Left lobe of liver (tissue), 2 donors: ENCODE measurements at places on chromosomes 16 and 17. TPM values are rescaled to one million over a fixed set of nuclear protein-coding genes. Genes with fewer than 3 reads are reported as not detected.

- DNase-seq = no peak
Measured at GRCh38 chr16:14462811-14463210, 167.2 kb downstream of the PARN start.

PMFBP1 gene
- total RNA-seq = 0.48 TPM

EXOSC6 gene
- total RNA-seq = 8.2 TPM

DNA sequence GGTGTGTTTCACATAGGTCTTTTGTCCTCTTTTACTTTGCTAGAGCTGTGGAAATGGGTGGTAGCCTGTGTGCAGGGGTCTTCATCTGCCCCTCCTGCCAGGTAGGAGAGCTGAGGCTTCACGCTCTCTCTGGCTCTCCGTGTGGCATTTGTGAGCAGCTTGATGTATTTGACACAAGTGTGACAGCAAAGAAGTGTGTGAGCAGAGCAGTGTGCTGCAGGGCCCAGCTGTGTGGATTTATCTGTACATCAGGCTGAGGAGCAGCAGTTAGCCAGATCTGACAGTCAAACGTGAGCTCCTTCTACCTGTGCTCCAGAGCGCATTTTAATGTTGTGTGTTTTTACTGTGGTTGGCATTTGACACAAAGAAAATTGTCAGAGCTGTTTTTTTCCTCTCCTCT lies 101.8 kb downstream of the FTO start:
- no peak for DNase-seq

DNA sequence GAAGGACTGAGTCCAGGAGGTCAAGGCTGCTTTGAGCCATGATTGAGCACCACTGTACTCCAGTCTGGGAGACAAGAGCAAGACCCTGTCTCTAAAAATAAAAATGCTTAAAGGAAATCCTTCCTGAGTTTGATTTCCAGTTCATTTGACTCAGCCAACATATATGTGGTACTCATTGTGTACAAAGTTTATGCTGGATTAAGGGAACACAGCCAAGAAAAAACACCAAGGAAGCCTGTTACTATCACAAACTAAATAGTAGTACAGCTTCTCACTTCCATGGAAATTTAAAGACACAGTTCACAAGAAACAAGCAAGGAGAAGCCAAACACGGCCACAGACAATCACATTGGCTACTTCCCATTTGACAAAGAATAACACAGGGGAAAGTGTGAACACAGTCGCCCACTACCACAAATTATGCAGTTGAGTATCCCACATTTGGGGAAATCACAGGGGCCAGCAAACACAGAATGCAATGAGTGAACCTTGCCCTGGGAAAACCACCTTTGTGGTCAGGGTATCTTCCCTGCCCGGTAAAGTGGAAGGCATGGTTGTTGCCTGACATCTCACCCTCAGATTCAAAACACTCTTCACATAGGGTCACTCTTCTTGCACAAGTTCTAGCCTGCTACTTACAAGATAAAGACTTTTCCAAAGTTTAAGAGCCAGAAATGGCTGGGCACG lies 14.5 kb downstream of the TEX14 start:
- DNase-seq = no peak

WNT3 gene
- total RNA-seq = 2.7 TPM

- no peak for DNase-seq
Measured at GRCh38 chr17:48505788-48506187, 25.0 kb downstream of the HOXB1 start.

GRCh38 chr16:62036802-62037135 lies 531 bp upstream of the CDH8 start:
- no peak for DNase-seq

CSH2 gene
- not detected for total RNA-seq

- DNase-seq = no peak
Measured at GRCh38 chr16:77306075-77306474, 106.9 kb downstream of the SYCE1L start.

- no peak for DNase-seq
Measured at GRCh38 chr16:5349670-5350517, 252.3 kb upstream of the EEF2KMT start.

GRCh38 chr17:13874817-13875216 lies 194.5 kb upstream of the COX10 start:
- no peak for DNase-seq

EPN3 gene
- total RNA-seq = 0.35 TPM

KRTAP4-6 gene
- total RNA-seq = not detected

GRCh38 chr17:39962642-39963220 lies at the start of gene GSDMA:
Gene GSDMA, plus strand, starts transcription at chr17:39963004. Its CDS starts 2,684 bp downstream, at chr17:39965688.
- no peak for DNase-seq

CD300H gene
- not detected for total RNA-seq

VASN gene
- 22.3 TPM for total RNA-seq

MYOCD gene
- total RNA-seq = 0.23 TPM

- DNase-seq = no peak
Measured at GRCh38 chr17:77297693-77298666, 157.2 kb downstream of the SEC14L1 start.

STAC2 gene
- total RNA-seq = not detected

GRCh38 chr16:50607051-50607431 lies 58.8 kb downstream of the NKD1 start:
- DNase-seq = no peak

EVPL gene
- total RNA-seq = 0.53 TPM

GRCh38 chr16:68659412-68660358 lies 14.6 kb downstream of the CDH3 start:
- no peak for DNase-seq

DNA sequence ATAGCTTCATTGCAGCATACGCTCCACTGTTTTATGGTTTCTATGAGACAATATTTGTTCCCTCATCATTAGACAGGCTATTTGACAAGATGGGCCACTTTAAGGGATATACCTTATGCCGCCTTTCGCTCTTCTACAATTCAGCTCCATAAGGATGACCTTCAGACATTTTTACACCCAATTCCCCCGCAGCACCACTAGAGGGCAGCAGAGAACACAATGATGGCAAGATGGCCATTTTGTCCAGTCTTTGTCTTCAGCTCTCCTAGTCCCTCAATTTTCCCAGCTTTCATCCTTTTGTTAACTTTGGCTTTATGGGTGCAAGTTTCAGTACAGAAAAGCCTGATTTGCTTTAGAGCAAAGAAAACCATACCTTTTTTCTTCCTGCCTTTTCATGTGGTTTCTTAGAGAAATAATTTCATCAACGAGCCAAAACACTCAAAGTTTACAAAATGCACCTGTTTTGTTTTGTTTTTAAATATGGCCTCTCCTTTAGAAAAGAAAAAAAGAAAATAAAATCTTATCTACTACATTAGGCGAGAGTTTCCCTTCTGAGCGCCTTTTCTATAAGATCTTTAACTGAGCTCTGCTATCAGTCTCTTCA lies 355.3 kb downstream of the TOX3 start:
- peak; percentile 74 for DNase-seq

DNA sequence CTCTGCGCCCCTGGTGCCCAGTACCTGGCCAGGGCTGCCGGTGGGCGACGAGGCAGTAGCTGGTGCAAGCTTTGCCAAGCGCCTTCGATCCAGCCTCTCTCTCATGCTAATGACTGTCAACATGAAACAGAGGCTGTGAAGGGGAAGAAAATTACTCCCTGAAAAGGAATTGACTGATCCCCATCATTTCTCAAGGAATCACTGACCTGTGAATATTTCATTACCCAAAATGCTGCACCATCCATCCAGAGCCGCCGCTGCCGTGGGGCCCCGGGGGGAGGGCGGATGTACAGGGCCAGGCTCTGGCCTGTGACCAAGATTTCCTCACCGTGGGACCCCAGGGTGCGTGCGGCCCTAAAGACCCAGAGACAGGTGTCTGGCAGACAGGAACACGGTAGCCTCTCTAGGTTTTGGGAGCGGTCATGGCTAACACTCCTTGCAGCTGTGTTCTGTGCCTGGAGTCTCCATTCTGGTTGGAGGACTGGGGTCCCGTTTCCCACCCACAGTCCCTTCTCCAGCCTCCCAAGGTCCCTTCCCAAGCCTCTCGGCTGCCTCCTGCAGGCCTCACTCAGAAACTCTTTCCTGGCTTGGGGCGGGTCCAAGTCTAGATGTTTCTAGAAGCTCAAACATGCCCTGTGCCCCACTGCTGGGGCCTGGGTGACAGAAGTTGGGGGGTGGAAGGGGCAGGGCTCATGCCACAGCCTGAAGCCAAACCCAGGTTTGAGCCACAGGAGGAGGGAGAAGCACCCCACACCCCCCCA lies 73.3 kb downstream of the ENGASE start:
- no peak for DNase-seq

DNA sequence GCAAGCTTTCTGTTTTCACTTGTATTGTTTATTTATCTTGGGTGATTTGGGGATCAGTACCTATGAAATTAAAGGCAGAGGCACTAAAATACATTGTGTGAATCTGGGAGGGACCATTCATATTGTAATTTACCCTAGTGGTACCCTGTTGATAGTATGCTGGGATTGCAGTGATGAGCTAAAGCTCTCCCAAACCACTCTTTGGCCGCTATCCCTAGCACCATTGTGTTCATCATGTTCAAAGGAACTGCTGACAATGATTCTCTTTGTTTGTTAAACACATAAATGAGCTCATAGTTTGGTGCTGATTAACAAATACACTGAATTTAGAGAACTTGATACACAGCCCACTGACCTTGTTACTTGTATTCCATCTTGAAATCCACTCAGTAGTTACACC lies 1469.8 kb downstream of the CDH11 start:
- DNase-seq = no peak

DNA sequence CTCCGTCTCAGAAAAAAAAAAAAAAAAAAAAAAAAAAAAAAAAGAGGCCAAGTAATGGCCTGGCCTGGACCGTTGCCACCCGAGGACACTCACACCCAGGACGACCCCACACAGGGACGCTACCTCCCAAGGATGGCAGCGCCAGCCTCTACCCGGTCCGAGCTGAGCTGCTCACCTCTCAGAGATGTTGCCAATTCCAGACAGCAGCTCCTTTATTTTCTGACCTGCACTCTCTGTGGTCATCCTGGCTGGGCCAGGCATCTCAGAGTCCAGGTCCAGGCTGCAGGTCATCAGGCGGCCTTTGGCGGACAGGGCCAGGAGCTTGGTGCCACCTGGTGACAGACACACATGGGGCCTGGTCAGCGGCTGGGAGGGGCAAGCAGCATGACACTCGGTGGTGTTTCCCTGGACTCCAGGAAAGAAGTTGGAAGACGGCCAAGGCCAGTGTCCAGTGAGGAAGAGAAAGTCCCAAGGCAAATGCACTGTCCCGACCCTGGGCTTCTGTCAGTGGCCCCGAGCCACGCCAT lies 3.1 kb downstream of the FAAP100 start:
- peak; percentile 84 for DNase-seq

- peak; percentile 41 for DNase-seq
Measured at GRCh38 chr17:50264263-50265113, 9.8 kb upstream of the TMEM92 start.

PRPSAP2 gene
- 15.6 TPM for total RNA-seq

- no peak for DNase-seq
Measured at GRCh38 chr17:2138761-2139160, 83.9 kb downstream of the HIC1 start.

DNA sequence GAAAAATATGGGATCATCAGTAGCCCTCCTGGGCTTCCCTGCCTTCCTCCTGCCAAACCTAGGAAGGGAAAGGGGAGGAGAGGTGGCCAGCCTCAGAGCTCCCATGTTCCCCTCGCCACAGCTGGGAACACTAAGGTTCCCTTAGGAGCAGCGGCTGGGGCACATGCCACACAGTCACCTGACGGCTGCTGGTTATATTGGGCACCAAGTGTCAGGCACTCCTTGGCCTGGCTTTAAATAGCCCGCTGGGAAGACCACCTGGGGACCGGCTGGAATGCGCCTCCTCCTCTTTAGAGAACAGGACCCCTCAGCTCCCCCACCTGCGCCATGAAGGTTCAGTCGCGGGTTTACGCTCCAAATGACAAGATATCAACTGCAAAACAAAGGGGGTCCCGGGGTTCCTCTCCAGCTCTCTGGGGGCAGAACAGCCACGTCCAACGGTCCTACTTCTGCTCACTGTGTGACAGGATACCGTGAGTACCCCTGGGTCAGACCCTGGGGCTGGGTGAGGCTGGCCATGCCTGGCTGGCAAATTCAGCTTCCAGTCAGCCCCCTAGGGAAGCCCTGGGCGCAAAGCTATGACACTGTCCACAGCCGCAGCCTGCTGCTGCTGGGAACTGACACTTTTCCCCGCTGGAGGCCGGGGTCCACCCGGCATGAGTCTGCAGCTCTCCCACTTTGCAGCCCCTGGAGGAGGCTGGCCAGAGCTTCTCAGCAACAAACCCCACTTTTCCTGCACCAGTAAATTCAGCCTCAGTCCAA lies 3.3 kb downstream of the SMIM5 start:
- no peak for DNase-seq

DNA sequence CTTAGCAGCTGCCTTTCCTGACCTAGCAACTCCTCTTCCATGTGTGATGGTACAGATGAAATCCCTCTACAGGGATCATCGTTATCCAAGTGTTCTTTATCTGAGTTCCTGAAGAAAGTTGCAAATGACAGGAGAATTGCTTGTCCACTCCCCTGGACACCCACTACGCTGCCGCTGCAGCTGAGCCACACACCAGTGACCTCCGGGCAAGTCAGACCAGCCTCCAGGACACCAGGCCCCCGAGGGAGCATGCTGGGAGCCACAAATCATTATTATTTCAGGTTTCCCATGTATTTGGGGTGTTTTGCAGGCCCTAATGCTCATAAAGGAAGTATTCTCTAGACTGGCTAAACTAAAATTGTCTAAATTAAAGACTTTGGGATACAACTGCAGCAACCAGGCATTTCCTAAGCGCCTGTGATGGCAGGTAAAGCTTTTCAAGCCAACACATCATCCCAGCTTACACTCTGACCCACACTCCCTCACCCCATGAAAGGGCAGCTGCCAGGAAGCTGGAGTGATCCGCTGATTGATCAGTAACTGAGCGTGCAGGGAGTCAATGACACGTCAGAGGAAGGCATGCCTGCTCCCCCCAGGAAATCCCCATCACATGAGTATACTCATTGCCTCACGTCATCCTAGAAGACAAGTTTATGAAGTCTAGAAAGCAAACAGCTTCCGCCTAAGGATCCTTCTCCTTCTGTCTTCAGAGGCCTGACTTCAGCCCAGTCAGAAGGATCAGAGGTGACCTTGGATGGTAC lies 14.4 kb downstream of the FA2H start:
- no peak for DNase-seq

GRCh38 chr17:58066401-58066800 lies 16.8 kb upstream of the DYNLL2 start:
- no peak for DNase-seq

GRCh38 chr16:27572711-27573110 lies 22.8 kb downstream of the KATNIP start:
- DNase-seq = no peak

DNA sequence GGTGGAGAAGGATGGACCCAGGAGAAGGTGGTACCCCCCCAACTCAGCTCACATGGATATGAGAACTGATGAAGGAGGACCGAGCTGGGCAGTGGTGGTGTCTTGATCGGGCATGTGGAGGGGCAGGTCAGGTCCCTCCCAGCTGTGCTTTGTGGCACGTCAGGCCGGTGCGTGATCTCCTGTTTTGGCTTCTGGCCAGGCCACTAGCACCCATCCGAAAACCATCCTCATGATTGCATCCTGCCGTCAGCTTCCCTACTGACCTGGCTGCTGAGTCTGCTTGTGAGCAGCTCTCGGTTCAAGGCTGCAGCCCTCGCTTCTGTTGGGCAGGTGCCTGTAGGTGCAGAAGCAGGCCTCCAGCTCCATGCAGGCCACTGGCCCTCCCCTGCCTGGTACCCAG lies 53.1 kb downstream of the PLD6 start:
- no peak for DNase-seq
